ENCODE measurements at places on chromosomes 5 and 9. TPM values are rescaled to one million over a fixed set of nuclear protein-coding genes. Genes with fewer than 3 reads are reported as not detected.

- DNase-seq = no peak
These were observed 11.2 kb upstream of the CCDC152 start for GRCh38 chr5:42745426-42745825.

GRCh38 chr5:103092676-103093075 lies 27.3 kb downstream of the GIN1 start:
- DNase-seq = no peak

DNA sequence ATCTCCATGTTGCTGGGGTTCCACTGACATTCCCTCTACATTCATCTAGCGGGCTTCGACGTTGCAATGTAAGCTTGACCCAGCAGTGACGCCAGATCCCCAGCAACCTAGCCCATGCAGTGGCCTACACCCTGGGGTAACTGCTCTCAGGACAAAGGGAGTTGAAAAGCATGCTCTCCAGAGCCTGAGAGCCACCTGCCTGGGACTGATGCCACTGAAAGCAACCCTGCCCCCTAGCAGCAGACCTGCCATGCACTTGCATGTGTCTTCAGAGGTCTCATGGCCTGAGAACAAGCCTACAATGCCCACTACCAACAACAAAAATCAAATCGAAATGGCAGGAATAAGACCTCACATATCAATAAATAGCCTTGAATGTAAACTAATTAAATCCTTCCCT lies 330.3 kb downstream of the TRIM36 start:
- DNase-seq = no peak

GRCh38 chr9:98010445-98010844 lies 27.3 kb downstream of the ANP32B start:
- DNase-seq = peak; percentile 82

Gene HAND1
- not detected for total RNA-seq

Gene PHYHD1
- total RNA-seq = 0.30 TPM

All from endothelial cell of umbilical vein (primary cell).